ENCODE measurements at places on chromosomes 3 and 15. TPM values are rescaled to one million over a fixed set of nuclear protein-coding genes. Genes with fewer than 3 reads are reported as not detected.

DNA sequence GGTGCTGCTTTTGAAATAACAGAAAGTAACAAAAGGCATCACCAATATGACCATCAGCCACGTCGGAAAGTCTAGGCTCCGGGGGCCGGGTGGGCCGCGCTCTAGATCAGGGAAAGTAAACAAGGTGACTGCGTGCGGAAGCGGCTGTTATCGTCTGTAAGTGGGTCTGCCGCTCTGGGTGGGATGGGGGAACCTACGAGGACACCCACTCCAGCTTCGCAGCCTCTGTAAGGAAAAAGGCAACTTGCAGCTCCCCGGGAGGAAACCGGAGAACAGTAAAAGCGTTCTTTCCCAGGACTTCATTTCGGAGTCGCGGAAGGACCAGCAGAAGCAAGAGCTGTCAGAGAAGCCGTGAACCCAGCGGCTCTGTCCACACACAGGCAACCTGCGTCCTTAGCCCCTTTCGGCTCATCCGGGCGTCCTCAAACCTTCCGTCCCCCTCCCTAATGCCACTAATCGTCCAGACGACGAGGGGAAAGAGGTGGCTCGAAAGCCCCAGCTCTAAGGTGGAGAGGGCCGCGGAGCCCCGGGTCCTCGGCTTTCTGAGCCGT is 461 bp downstream of the XRN1 start:
- peaks cover 8% of the 10 kb centered on the region for H3K36me3 ChIP-seq
- H3K4me3 ChIP-seq, result peak overlapping the region; percentile 99
- H3K27ac ChIP-seq, result peak overlapping the region; percentile 98
- H3K27me3 ChIP-seq, result no peaks in the 10 kb centered on the region
- peak; percentile 38 for DNase-seq
- H3K4me1 ChIP-seq, result peaks cover 40% of the 10 kb centered on the region

Gene MUC4
- polyA plus RNA-seq, result 0.07 TPM

DNA sequence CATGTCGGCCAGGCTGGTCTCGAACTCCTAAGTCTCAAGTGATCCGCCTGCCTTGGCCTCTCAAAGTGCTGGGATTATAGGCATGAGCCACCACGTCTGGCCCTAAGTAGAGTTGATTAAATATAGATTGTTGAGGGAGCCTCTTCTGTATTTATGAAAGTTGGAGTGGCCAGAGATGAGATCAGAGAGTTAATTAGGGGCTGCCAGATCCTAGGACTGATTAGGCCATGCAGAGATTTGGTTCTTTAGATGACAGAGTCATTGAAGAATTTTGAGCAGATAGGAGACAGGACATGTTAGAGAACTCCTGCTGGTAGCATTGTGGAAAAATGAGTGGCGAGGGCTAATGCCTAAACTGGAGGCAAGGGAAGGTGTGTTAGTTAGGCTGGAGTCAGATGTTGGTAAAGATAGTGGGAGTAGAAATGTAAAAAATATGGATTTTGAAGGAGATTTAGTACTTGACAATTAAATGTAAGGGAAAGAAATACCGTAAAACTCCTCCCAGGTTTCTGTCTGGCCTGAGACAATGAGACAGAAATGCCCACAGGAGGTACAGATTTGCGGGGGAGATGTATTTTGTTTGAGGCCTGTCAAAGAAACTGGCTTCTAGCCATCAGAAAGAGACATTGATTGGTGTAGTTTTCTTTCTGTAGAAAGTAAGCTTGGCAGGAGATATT is 23.4 kb downstream of the SACM1L start:
- H3K4me1 ChIP-seq, result no peaks in the 10 kb centered on the region
- H3K36me3 ChIP-seq, result peaks cover under 1% of the 10 kb centered on the region
- H3K27ac ChIP-seq, result no peak overlapping the region
- no peak for DNase-seq

DNA sequence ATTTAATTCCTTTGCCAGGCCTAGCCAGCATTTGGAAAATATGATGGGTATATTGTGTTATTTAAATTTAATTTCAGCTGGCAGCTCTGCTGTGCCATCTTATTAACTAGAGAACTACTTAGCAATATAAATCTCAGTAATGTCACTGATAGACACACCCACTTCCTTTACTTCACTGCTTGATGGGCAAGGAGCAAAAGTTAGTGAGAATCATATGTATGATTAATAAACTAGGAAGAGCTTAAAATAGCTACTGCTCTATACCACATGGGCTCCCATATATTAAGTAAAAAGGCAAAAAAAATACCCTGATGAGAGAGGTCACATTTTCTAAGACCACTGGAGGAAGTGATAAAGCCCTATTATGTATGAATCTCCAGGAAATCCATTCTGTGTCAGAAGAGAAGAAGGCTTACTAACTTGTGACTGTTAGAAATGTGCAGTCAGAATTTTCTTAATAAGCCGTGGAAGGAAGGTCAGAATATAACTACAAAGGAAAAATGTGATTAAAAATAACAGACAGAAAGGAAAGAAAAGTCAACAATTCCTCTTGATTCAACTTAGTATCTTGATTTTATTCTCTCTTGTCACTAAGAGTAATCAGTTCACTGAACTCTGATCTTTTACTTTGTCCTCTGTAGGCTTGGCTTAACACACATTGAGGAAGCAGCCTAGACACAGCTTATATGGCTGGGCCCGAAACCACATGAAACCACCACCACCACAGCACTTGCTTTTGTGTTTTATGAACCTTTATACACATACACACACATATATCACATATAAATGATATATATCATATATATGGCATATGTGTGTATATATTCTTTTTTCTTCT is 1233.9 kb upstream of the ALCAM start:
- H3K4me1 ChIP-seq, result peaks cover 2% of the 10 kb centered on the region
- H3K36me3 ChIP-seq, result no peaks in the 10 kb centered on the region
- H3K27me3 ChIP-seq, result no peaks in the 10 kb centered on the region
- no peak for DNase-seq

GRCh38 chr15:91694831-91695210 is 158.7 kb upstream of the SLCO3A1 start:
- H3K4me3 ChIP-seq, result no peak overlapping the region
- no peak for DNase-seq
- H3K27me3 ChIP-seq, result no peaks in the 10 kb centered on the region
- no peak overlapping the region for H3K27ac ChIP-seq
- no peaks in the 10 kb centered on the region for H3K4me1 ChIP-seq
- H3K36me3 ChIP-seq, result no peaks in the 10 kb centered on the region

- H3K36me3 ChIP-seq, result peaks cover 21% of the 10 kb centered on the region
- H3K4me1 ChIP-seq, result no peaks in the 10 kb centered on the region
- no peak overlapping the region for H3K4me3 ChIP-seq
- H3K27me3 ChIP-seq, result no peaks in the 10 kb centered on the region
- H3K27ac ChIP-seq, result no peak overlapping the region
Measured at GRCh38 chr3:126433496-126434263, 39.0 kb downstream of the CFAP100 start.

DNA sequence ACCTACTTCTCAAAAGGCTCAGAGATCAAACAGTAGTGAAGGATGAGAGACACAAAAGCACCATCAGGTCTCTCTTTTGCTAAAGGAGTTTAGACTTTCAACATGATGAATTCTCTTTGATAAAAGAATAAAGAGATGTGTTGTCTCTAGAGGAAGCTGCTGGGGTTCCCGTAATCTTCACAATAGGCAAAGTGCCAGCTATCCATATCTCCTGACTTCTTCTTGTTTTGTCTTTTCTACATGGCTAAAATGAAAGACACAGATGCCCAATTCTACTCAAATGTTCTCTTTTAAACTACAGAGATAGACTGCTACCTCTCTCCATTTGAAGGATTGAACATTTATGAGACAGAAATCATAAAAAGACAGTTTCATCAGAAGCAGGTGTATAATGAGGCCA is 38.4 kb upstream of the TUSC7 start:
- no peaks in the 10 kb centered on the region for H3K4me1 ChIP-seq
- H3K36me3 ChIP-seq, result no peaks in the 10 kb centered on the region
- H3K27me3 ChIP-seq, result no peaks in the 10 kb centered on the region
- H3K4me3 ChIP-seq, result no peak overlapping the region
- H3K27ac ChIP-seq, result no peak overlapping the region

GRCh38 chr3:17349093-17349492 is 393.3 kb downstream of the TBC1D5 start:
- H3K4me3 ChIP-seq, result no peak overlapping the region
- no peaks in the 10 kb centered on the region for H3K27me3 ChIP-seq
- H3K4me1 ChIP-seq, result no peaks in the 10 kb centered on the region
- no peak overlapping the region for H3K27ac ChIP-seq
- peaks cover 12% of the 10 kb centered on the region for H3K36me3 ChIP-seq
- DNase-seq, result no peak

- peaks cover 3% of the 10 kb centered on the region for H3K4me1 ChIP-seq
- H3K4me3 ChIP-seq, result no peak overlapping the region
- H3K27me3 ChIP-seq, result no peaks in the 10 kb centered on the region
- DNase-seq, result no peak
- H3K27ac ChIP-seq, result no peak overlapping the region
Measured at GRCh38 chr15:100109486-100110035, 232.2 kb downstream of the ADAMTS17 start.

Gene KCNMB3
- 6.0 TPM for polyA plus RNA-seq

Gene TRH
- not detected for polyA plus RNA-seq

GRCh38 chr3:47890828-47891612 is 88.1 kb downstream of the DHX30 start:
- DNase-seq, result no peak
- no peak overlapping the region for H3K4me3 ChIP-seq
- no peaks in the 10 kb centered on the region for H3K4me1 ChIP-seq
- H3K36me3 ChIP-seq, result no peaks in the 10 kb centered on the region
- peak overlapping the region; percentile 24 for H3K27ac ChIP-seq
- no peaks in the 10 kb centered on the region for H3K27me3 ChIP-seq

GRCh38 chr3:130975251-130975650 is 51.4 kb downstream of the ASTE1 start:
- H3K27ac ChIP-seq, result no peak overlapping the region
- H3K4me1 ChIP-seq, result no peaks in the 10 kb centered on the region
- H3K36me3 ChIP-seq, result peaks cover 4% of the 10 kb centered on the region
- H3K27me3 ChIP-seq, result no peaks in the 10 kb centered on the region
- no peak for DNase-seq
- H3K4me3 ChIP-seq, result no peak overlapping the region

Gene FBXO40
- polyA plus RNA-seq, result 0.11 TPM

DNA sequence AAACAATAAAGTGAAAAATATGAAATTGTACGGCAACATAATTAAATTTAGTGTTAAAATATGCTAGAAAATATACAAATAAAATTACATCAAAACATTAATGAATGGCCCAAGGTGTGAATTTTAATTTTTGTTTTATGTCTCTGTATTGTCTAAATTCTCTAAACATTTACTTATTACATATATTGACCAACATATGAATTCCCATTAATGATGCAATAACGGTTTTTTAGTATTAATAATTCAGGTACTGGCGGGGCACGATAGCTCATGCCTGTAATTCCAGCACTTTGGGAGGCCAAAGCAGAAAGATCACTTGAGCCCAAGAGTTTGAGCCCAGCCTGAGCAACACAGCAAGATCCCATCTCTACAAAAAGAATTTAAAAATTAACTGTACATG is 20.6 kb upstream of the XRN1 start:
- no peak for DNase-seq
- H3K27me3 ChIP-seq, result no peaks in the 10 kb centered on the region
- no peak overlapping the region for H3K4me3 ChIP-seq
- H3K4me1 ChIP-seq, result no peaks in the 10 kb centered on the region

DNA sequence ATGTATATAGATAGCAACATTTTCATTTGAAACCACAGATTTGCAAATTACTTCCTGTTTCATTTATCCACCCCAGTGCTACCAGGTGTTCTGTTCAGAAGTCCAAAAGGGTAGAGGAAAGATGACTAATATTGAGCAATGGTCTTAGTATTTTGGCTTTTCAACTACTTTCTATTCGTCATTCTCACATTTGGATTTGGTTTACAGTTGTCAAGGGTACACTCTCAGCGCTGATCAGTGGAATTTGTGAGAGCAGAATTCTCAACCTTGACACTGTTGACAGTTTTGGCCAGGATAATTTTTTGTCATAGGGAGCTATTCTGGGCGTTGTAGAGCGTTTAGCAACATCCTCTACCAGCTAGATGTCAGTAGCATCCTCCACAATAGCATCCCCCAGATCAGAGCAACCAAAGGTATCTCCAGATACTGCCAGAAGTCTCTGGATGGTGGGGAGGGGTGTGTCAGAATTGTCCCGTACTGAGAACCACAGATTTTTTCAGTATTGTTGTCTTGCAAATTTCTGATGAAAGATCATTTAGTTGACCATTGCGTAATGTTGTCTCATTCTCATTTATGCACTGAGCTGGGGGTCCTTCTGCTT is 4.2 kb downstream of the HMCES start:
- no peaks in the 10 kb centered on the region for H3K27me3 ChIP-seq
- no peaks in the 10 kb centered on the region for H3K36me3 ChIP-seq
- peak; percentile 80 for DNase-seq
- H3K4me3 ChIP-seq, result peak overlapping the region; percentile 87
- peaks cover 44% of the 10 kb centered on the region for H3K4me1 ChIP-seq

Gene SLC41A3
- polyA plus RNA-seq, result 23.8 TPM

GRCh38 chr15:68643216-68643830 is 64.5 kb downstream of the CORO2B start:
- H3K4me3 ChIP-seq, result no peak overlapping the region
- H3K27me3 ChIP-seq, result no peaks in the 10 kb centered on the region
- peaks cover 31% of the 10 kb centered on the region for H3K4me1 ChIP-seq
- peak overlapping the region; percentile 49 for H3K27ac ChIP-seq
- H3K36me3 ChIP-seq, result peaks cover 6% of the 10 kb centered on the region

Gene PLIN1
- not detected for polyA plus RNA-seq

Gene ARPP21
- 1.4 TPM for polyA plus RNA-seq

DNA sequence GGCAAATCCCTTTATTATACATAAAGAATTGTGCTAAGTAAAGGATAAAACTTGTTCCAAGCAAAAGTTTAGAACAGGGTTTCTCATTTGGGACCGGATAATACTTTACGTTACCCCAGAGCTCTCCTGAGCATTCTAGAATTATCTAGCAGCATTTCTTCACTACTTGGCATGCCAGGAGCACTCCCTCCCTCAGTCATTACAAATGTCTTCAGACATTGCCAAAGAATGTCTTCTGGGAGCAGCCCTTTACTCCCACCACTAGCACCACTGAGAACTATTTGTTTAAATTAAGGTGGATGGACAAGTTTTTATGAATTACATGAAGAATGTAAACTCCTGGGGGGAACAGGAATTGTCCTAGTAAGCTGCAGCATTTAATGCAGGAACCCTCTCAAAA is 516.4 kb downstream of the GBE1 start:
- DNase-seq, result no peak
- no peaks in the 10 kb centered on the region for H3K36me3 ChIP-seq
- H3K27me3 ChIP-seq, result no peaks in the 10 kb centered on the region
- no peak overlapping the region for H3K4me3 ChIP-seq
- no peaks in the 10 kb centered on the region for H3K4me1 ChIP-seq

DNA sequence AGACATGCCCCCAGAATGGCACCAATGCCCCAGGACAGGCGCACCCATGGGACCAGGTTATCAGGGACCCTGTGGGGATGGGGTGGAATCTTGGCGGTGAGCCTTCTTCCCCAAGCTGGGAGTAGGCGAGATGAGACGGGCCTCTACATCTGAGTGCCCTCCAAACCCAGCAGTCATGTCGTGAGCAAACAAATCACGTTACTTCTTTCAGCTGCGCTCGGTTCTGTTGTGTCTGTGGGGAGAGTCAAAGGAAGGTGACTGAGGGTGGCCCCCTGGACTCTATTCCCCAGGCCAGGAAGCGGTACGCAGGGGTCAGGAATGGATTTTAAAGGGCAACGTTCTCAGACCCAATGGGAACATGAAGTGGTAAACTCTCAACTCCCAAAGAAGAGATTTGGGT is 2.8 kb downstream of the GOLGA6L2 start:
- H3K4me3 ChIP-seq, result no peak overlapping the region
- no peak for DNase-seq
- H3K4me1 ChIP-seq, result peaks cover 5% of the 10 kb centered on the region
- H3K27me3 ChIP-seq, result peaks cover 5% of the 10 kb centered on the region
